ENCODE measurements at places on chromosomes 2 and 18.

- DNase-seq, result no peak
Measured at GRCh38 chr2:90645-91312, 44.5 kb upstream of the FAM110C start.

DNA sequence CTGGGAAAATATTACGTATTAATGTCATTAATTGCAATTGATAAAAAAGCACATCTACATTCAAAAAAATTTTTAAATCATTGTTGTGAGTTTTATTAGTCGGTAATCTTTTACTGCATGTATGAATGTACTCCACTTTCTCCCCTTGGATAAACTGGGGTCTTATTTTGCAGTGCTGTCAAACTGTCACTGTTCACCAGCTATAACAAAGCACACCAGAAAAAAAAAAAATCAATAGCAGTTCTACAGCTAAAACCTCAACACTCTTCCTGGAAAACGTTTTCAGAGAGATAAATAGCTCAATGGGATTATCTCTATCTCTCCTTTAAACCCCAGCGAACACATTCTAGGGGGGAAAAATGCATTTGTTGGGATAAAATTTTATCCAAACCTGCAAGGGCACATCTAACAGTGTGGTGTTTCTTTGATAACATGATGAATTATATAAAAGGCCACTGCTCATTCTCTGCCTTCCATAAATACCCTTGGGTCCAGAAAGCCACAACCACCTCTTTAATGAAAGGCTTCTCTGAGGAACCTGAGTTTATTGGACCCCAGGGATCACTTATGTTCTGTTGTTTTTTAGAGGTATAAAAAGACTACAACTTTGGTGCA is 219.9 kb downstream of the CDH20 start:
- DNase-seq, result no peak

DNA sequence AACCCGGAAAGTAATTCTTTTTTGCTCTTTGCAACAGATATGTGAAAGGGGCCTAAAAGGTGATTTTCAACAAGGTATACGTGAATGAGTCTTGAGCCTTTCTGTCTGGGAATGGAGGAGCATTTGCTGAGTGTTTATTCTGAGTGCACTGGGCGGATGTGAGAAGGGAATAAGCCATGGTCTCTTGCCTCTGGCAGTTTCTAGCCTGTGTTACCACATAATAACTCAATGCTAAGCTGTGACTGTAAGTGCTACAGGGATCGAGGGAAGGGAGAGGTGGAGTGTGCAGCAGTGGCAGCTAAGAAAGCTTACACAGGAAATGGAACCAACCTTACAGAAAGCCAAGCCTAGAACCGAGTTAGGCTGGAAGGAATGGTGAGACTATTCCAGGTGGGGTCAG is 444.3 kb downstream of the SLC4A3 start:
- DNase-seq, result no peak

GRCh38 chr18:45253973-45254708 is 361.1 kb upstream of the SLC14A2 start:
- no peak for DNase-seq

GRCh38 chr18:67433971-67434370 is 82.5 kb downstream of the DSEL start:
- DNase-seq, result no peak

- DNase-seq, result no peak
Measured at GRCh38 chr2:68428126-68428525, 39.0 kb downstream of the FBXO48 start.

GRCh38 chr2:11275910-11276309 is 68.5 kb downstream of the ROCK2 start:
- no peak for DNase-seq
